Chondrocyte (in vitro differentiated cells): ENCODE measurements at places on chromosomes 12 and 14.

DNA sequence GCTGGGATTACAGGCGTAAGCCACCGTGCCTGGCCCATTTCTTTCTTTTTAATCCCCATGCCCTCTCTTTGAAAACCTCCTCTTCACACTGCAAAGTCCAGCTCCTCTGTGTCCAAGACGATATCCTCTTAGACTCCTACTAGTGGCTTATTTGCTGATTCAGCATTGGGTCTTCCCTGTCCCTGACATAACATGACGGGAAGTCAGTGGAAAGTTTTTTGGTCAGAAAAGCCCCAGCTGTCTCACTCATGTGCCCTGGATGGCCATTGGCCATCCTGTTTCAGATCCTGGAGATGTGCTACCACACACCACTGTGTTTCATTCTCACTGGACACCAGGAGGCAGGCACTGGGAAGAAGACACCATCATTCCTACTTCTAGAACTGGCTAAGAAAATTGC is 102.6 kb upstream of the MED13L start:
- no peak for DNase-seq

DNA sequence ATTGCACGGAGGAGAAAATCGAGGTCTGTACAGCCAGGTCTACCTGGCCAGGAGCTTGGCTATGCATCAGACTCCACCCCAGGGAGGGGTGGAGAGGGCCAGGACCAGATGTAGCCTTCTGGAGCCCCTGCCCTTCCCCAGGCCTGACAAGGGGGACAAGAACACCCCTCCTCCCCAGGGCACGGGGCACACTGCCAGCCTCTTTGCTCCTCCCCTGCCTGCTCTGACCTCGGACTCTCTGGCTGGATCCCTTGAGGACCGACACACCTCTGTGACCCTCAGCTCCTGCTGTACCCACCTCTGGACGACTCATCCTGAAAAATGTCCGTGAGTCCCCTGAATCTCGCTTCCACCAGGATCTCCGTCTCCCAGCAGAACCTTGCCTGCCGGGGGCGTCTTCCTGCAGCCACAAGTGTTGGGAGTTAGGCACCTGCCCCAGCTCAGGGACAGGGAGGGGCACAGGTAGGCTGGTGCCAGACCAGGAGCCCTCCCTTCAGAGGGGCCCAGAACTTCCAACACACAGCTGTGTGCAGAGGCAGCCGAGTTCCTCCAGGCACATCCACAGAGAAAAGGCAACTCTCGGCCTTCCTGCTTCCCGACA is 21.8 kb downstream of the AHNAK2 start:
- DNase-seq: no peak

- no peak for DNase-seq
Observed at GRCh38 chr14:71382315-71382714, 475.1 kb downstream of the PCNX1 start.

DNA sequence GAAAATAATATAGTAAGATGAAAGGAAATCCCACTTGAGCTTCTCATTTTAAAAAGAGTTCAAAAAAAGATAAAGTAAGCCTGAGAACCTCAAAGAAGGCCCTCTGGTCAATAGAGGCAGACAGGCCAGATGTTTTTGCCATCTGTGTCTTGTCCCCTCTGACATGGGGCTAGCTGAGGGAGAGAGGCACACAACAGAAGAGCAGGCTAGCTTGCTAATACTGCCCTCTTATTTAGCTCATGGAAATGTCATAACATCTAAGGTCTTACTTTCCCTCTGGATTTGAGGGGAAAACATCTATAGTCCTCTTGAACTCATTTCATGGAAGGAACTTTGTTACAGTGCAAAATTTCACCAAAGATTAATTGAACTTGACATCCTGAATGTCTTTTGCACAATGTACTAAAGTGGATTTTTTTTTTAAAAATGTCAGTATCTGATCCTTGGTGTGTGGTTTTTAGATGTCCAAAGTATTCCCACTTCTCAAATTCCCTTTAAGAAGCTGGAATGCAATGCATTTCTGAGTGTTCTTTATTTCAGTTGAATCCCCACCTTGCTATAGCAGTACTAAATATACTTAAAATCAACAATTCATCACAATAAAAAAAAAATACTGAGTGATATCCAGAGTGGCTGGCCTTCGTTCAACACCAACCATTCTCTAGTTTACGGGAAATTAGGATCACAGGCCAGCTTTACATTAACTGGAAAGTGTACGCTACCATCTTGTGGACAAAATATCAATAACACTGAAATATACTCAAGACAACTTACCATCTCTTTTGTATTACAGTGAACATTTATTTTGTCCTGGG is 176.7 kb downstream of the PAH start:
- DNase-seq: no peak

GRCh38 chr12:65152012-65152411 is 17.4 kb upstream of the LEMD3 start:
- no peak for DNase-seq
